ENCODE measurements at places on chromosomes 3 and 15.

DNA sequence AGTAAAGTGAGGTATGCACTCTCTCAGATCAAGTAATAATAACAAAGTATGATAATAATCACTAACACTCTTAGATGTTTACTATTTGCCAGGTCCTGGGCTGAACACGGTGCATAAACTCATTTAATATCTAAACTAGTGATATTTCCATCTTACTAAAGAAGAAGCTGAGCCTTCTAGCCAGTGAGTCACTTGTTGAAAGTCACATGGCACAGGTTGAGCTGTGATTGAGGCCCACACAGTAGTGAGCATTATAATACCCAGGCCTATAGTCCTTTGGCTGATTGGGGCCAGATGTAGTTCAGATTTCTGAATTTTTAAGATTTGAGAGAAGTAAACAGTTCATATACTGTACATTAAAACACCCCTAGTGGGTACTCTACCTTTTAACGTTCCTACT lies 93.2 kb upstream of the CCDC80 start:
- no peak for DNase-seq

- no peak for DNase-seq
Observed at GRCh38 chr3:171526146-171526545, 65.9 kb upstream of the TNIK start.

DNA sequence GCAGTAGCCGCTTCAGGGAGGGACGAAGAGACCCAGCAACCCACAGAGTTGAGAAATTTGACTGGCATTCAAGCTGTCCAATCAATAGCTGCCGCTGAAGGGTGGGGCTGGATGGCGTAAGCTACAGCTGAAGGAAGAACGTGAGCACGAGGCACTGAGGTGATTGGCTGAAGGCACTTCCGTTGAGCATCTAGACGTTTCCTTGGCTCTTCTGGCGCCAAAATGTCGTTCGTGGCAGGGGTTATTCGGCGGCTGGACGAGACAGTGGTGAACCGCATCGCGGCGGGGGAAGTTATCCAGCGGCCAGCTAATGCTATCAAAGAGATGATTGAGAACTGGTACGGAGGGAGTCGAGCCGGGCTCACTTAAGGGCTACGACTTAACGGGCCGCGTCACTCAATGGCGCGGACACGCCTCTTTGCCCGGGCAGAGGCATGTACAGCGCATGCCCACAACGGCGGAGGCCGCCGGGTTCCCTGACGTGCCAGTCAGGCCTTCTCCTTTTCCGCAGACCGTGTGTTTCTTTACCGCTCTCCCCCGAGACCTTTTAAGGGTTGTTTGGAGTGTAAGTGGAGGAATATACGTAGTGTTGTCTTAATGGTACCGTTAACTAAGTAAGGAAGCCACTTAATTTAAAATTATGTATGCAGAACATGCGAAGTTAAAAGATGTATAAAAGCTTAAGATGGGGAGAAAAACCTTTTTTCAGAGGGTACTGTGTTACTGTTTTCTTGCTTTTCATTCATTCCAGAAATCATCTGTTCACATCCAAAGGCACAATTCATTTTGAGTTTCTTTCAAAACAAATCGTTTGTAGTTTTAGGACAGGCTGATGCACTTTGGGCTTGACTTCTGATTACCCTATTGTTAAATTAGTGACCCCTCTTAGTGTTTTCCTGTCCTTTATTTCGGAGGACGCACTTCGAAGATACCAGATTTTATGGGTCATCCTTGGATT lies at the start of gene MLH1:
MLH1 (plus strand) TSS at position 193 of the 958 bp plus-strand sequence; CDS start at position 223, 30 bp downstream.
- peak; percentile 100 for DNase-seq

- no peak for DNase-seq
Observed at GRCh38 chr3:197554196-197554561, 1.6 kb downstream of the BDH1 start.

GRCh38 chr15:58755956-58756355 lies 6.4 kb upstream of the ADAM10 start:
- no peak for DNase-seq

- DNase-seq = no peak
Observed at GRCh38 chr3:9876991-9877390, 3.1 kb downstream of the CIDEC start.

DNA sequence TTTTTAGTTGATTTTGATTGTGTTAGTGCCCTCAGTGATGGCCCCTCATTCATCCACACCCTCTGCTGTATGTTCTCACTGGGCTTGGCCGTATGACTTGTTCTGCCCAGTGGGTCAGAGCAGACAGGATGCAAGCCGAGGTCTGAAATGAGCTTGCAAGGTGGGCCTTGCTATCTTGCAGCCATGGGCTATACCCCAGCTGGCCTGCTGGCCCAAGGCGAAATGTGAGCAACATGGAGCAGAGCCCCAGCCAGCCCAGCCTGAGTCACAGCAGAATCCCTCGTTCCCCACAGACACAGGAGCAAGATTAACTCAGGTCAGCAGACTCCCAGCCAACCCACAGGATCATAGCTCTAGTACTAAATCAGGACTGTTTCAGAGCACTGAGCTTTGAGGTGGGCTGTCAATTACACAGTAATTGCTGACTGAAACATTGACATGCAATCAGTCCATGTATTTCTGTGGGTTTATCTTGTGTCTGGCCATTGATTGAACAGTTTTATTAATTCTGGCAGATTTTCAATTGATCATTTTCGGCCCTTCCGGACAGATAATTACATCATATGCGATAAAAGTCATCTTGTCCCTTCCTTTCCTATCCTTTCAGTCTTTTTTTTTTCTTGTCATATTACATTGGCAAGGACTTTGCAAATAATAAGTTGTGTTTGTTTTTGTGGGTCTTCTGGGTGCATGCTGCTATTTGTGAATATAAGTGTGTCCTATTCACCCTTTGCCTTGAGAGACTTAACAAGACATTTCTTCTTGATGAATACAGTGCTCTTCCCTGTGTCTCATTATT lies 27.1 kb downstream of the KLF15 start:
- no peak for DNase-seq

All from stimulated activated CD4-positive, alpha-beta T cell treated with anti-CD3 and anti-CD28 coated beads, Interleukin-12 subunit alpha, Interleukin-12 subunit beta, amount 100 ng/mL, for 48 hours (primary cell).